GM13976 (cell line): ENCODE measurements at places on chromosomes 3 and 15.

DNA sequence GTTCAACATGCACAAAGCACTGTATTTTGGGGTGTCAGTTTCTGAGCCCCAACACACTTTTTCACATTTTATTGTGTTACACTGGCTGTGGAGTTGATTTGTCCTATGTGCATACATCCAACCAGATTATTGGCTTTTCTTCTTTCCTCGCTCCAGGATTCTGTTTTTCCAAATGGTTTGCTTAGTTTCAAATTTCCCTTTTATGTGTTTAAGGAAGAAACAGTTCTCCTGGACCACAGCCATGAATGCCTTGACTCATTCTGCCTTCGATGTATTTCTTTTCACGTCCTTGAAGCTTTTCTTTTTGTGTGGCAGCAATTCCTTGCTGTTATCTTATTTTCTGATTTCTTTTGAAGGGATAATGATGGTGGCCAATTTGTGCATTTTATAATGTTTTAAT is 53.8 kb downstream of the CACNA2D3 start:
- no peak for DNase-seq

DNA sequence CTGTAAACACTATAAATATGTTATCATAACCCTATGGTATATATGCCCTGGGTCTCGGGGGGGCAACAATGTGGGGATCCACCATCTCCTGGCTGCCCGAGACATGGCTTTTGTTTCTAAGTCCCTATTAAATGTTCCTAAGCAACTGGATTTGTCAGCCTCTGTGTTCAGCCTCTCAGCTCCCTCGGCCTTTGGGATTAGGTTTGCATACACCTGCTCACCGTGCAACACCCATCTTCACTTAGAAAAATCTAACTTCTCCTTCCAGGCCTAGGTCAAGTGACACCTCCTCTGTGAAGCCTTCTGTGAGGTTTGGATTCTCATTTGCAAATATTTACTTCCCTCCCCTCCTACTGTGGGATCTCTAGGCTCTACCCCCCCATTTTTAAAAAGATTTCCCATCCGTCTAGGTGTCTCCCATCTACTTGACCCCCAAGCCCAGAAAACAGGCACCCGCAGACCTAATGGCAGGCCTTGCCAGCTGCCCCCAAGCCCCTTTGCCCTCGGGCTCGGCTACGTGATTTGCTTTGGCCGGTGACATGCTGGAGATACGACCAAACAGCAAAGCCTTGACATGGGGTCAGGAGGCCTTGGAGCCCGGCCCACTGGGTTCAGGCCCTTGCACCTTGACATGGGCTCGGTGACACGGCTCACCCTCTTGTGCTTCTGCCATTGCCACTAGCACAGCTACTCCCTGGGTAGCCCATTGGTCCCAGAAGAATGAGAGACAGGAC is 66.0 kb upstream of the BLM start:
- DNase-seq, result no peak

DNA sequence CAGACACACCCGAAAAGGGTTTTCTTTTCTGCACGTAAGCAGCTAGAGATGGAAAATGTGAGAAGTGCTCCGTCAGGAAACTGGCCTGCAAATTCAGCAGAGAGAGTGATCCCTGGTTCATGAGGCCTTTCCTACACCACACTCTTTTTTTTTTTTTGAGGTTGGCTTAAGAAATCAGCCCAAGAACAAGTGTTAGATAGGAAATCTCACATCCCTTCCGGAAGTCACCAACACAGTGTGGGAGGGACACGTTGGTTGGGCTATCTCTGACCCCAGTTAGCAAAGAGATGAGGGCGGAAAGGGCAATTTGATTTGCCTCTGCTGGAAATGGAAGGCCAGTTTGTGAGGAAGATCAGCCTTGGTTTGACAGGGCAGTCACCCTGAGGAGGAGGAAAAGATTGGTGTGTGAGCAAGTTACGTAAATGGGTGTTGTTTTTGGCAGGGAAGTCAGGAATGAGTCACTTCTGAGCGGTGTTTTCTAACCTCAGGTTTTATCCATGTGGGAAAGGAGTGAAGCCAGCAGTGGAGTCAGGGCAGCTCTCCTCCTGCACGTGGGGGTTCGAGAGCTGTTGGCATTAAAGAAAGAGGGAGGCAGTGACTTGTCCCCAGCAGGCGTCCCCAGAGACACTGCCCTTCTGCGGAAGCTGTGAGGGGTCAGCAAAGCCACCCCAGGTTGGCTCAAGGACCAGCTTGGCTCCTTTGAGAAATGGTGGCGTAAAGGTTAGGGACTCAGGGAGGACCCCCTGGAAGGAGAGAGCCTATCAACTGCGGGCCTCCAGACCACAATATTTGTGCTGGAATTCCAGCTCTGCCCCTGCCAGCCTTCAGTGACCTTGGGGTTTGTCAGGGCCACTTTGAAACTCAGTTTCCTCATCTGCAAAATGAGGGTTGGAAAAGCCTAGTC is 237.6 kb upstream of the BHLHE40 start:
- DNase-seq, result no peak

DNA sequence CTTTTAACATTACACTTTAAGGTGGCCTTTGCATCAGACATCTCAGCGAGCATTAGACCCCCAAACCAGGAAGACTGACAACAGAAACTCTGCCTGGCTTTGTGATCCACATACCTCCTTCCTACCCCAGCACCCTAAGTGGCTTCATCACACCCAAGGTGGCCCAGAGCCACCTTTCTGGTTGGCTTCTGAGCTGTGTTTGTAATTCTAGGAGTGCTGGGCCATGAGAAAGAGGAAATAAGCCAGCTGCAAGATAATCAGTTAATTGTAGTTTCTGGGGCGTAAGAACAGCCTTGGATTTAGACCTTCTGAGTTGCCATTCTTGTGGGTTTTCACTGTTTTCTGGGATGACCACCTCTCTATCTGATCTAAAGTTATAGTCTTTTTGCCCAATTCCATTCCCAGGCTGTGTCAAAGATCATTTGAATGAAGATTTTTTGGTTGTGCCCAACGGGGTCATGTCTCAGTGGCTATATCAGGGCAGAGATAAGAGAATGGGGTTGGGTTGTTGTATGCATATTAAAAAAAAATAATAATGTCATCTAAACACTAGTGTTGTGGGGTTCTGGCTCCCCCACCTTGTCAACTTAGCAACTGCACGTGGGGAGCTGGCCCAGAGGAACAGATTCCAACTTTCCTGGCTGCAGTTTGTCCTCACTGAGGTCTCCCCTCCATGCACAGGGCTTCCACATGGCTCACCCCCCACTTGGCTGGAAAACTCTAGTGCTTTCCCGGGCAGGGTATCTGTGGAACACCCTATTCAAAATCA is 234.8 kb upstream of the WNT5A start:
- peak; percentile 17 for DNase-seq

GRCh38 chr3:65824166-65824565 is 214.6 kb downstream of the MAGI1 start:
- DNase-seq, result no peak

DNA sequence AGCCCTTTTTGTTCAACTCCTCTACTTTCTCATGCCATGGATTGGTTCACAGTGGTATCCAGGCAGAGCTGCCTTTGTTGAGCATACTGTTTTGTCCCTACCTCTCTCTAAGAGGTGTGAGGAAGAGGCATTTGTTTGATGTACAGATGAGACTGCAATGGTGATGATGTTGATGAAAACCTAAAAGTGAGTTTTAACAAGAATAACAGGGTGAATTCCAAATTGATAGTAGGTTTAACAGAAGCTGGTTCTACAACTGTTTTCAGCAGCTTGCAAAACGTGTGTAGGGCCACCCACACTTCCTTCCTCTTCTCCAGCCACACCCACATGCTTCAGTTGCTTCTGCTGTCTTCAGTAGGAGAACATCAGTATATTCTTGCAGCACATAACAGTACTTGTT is 10.2 kb downstream of the SNRK start:
- DNase-seq, result peak; percentile 42

DNA sequence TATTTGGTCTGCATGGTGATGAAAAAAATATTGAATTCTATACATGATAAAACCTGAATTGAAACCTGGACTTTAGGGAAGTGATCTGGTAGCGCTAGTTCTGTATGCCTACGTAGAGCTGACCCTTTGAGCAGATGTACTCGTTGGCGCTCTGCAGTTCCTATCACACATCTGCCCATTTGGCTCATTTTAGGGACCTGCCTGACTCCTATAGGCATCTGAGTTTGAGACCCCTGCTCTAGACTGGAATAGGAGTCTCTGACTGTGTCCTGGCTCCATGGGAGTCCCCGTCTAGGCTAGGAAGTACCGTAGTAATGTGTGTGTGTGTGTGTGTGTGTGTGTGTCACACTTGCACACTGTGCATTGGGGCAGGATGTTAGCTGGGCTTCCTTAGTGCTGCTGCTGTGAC is 21.2 kb downstream of the STARD5 start:
- no peak for DNase-seq

DNA sequence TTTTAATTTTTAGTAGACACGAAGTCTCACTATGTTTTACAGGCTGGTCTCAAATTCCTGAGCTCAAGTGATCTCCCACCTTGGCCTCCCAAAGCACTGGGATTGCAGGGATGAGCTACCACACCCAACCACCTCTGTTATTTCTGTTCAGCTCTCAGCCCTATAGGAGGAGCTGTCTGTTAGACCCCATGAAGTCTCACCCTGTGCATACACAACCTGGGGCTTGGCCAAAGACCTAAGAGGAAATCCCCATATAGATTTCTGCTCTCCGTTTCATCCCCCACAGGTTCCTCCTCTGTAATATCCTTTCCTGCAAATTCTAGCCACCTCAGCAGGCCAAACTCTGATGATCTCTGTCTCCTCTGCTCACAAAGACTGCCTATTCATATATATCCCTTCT is 56.6 kb upstream of the CTDSPL2 start:
- DNase-seq, result peak; percentile 54

DNA sequence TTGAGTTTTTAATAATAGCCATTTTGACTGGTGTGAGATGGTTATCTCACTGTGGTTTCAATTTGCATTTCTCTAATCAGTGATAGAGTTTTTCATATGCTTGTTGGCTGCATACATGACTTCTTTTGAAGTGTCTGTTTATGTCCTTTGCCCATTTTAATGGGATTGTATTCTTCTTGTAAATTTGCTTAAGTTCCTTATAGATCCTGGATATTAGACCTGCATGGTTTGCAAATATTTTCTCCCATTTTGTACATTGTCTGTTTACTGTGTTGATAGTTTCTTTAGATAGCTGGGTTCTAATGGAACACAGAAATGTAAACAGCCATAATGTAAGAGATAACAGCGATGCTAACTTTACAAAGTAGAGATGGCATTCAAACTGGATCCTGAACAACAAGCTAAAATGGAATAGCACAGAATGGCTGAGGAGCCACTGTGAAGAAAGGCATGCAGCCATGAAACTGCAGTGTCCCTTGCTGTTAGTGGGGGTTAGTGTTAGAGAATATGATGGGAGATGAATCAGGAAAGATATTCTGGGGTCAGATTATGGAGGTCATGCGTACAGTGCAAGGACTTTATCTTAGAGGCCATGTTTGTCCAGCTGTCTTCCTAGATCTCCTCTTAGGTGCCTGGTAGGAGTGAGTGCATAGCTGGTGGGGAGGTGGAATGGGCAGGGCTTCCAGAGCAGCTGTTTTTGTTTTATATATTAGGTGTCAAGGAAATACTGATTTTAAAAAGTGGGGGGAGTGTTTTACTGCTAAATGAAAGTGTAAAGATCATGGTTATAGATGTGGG is 48.1 kb downstream of the BBS4 start:
- DNase-seq, result no peak

DNA sequence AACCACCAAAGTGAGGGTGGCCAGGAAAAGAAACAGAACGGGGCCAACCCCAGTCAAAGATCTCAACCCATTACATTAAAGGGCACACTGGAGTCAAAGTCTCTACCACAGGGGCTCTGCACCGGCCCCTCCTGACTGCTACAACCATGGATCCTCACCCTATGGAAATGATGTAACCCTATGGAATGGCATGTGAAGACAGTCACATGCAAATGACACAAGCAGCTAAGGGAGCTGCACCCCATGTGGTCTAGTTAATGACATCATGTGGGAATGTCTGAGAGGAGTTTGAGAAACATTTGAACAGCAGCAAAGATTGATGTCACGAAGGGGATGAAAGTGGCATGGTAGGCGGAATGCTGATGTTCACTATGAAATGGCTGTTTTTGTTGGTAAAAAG is 298.2 kb upstream of the SLCO3A1 start:
- DNase-seq, result no peak

GRCh38 chr15:66646308-66646707 is 55.7 kb upstream of the SMAD6 start:
- DNase-seq, result no peak

GRCh38 chr3:901953-902778 is 190.7 kb upstream of the CNTN6 start:
- peak; percentile 6 for DNase-seq

DNA sequence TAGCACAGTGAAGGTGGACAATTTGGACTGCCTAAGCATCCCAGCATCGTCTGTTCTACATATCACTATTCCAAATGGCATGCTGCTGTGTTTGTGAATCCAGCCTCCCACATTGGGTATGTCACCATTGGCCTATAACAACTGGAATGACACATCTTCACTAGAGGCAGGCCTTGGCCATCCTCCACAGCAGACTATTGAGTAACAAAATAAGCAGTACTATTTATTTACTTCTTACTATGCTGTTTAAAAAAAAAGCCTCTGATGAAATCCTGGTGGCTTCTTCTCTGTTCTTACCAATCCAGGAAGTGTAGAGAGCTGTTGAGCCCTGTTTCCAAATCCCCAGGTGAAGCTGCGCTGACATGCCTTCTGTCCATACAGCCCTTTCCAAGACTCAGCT is 30.6 kb upstream of the CERS3 start:
- DNase-seq, result no peak

DNA sequence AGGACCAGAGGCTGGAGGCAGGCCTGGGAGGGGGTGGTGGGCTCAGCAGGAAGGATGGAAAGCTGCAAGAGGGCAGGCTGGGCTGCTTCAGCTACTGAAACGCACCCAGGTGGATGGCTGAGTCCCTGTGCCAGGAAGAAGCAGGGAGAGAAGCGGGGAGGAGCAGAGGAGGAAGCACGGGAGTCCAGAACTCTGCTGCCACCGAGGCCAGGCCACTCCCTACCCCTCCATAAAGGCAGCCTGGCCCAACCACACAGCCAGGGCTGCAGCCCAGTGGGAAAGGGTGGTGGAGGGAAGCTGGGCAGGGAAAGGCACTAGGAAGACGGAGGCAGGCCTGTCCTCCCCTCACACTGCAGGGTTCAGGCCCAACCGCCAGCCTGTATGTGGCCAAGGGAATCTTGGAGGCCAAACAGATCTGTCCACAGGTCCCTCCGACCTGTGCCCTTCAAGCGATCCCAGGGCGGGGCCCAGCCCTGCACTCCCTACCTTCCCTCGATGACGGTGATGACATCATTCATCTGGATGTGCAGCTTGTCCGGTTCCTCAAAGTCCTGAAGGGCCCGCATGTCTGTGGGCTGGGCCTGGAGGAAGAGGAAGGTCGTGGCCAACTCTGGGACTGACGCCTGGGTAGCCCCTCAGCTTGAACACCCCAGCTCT is 30.5 kb downstream of the TNK2 start:
- DNase-seq, result no peak

DNA sequence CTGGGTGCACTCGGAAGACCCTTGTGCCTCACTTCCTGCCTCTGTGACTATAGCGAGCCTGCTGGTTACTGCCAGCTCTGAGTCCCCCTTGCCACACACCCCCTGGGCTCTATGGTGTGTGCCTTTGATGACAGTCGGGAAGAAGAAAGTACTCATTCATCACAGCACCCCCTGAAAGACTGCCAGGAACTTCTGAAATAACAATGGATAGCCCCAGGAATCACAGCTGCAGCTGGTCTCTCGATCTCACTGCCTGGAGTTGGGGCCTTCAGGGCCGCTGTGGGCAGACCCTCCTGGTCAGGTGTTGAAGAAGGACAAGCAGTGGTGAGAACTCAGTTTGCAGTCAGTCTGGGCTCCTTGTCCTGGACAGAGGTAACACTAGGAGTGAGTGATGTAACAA is 9.8 kb upstream of the RPP14 start:
- DNase-seq, result no peak
